Fibroblast of skin of scalp (primary cell): ENCODE measurements at places on chromosomes 12 and 14.
A peak's percentile ranks its signal among the peaks of the same experiment; 100 is the strongest.

GRCh38 chr12:58481811-58482210 is 438.5 kb downstream of the LRIG3 start:
- no peak for DNase-seq

- DNase-seq: no peak
These were observed 45.0 kb upstream of the AMN1 start for GRCh38 chr12:31773867-31774266.

DNA sequence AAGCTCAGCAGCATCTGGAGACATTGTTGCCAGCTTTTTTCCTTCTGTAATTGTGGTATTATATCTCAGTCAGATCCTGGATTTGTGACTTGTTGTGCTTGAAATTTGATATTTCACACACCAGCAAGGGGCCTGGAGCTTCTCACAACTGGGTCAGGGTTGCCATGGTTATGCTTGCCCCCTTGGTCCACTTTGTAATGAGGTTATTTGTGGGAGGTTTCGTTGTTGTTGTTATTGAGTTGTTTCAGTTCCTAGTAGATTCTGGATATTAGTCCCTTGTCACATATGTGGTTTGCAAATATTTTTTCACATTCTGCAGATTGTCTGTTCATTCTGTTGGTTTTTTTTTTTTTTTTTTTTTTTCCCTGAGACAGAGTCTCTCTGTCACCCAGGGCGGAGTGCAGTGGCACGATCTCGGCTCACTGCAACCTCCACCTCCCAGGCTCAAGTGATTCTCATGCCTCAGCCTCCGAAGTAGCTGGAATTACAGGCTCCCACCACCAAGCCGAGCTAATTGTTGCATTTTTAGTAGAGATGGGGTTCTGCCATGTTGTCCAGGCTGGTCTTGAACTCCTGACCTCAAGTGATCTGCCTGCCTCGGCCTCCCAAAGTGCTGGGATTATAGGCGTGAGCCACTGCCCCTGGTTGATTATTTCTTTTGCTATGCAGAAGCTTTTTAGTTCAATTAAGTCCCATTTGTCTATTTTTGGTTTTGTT is 80.6 kb upstream of the ETV6 start:
- peak; percentile 38 for DNase-seq

DNA sequence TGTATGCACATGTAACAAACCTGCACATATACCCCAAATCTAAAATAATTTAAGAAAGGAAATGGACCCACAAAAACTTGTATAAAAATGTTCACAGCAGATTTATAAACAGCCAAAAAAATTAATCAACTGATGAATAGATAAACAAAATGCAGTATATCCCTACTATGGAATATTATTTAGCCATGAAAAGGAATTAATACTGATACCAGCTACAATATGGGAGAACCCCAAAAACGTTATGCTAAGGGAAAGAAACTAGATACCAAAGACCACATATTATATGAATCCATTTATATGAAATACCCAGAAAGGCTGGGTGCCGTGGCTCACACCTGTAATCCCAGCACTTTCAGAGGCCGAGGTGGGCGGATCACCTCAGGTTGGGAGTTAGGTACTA is 20.9 kb downstream of the DUSP16 start:
- no peak for DNase-seq

- DNase-seq: no peak
These were observed 51.9 kb downstream of the TESPA1 start for GRCh38 chr12:54932691-54933090.

GRCh38 chr12:49972129-49972528 is 618 bp upstream of the AQP6 start:
- no peak for DNase-seq

GRCh38 chr12:69065775-69066174 is 132.8 kb upstream of the CPM start:
- DNase-seq: no peak

DNA sequence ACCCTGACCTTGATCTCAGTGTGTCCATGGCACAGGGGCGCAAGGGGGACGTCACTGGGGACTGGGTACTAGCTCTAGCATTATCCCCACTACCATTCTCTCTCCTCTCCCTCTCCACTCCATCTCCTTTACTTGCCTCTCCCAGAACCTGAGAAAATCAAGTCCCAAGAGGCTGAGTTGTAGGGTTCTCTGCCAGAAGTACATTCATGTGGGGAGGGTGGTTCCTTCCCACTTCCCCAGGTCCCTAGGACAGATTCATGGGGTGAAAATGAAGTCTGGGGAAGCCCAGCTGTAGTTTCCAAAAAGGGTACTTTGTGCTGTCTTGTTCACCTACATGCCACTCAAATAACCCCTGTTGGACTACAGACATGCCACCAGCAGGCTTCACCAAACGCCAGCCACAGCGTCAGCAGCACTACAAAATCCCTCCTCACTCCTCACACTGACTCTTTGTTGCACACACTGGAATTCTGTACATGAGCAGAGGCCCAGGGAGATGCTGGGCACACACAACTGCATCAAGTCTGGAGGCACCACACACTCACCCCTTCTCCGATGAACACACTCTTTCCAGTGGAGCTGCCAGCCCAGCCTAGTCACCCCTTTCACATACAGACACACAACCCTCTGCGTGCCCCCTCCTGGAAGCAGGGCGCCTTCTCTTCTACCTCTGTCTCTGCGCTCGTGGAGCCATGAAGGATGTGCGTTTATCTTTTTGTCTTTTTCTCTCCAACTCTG is 6.9 kb downstream of the RARG start:
- no peak for DNase-seq

DNA sequence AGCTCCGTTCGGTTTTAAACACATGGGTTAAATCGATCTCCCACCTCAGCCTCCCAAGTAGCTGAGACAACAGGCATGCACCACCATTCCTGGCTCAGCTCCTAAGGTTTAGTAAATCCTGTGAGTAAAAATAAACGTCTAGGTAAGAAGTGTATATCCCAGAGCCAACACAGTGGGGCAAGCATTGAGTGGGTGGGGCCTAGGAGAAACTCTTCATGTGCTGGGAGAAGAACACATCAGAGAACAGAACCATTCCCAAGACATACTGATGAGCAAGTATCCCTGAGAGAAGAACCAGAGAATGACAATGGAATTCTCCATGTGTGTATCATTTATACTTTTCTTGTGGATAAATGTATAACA is 86.3 kb downstream of the SEC23A start:
- DNase-seq: no peak

DNA sequence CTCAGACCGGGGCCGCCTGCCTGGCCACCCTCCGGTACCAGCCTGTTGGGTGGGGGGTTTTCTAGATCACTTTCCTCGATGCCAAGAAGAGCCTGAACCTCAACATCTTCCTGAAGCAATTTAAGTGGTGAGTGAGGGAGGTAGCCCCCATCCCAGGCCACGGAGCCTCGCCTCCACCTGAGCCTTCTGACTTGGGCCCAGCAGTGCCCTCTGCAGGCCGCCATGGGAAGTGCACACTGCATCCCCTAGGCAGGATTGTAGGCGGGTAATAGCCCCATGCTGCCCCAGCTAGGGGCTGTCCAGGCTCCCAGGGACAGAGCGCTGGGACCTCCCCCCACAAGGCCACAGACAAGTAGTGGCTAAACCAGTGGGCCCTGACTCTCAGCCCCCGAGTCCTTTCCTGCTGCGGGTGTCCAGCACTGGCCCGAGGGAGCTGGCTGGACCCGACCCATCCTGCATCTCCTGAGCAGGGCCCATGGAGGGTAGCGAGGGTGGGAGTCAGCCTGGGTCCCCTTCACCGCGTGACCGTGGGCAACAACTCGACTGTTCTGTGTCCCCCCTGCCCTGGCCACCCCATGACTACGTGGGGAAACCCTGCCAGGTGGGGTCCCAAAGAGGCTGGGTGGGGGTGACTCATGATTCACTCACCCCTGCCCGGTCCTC is 15.3 kb upstream of the ADSS1 start:
- DNase-seq: peak; percentile 58

- DNase-seq: no peak
These were observed 10.0 kb upstream of the SLC7A8 start for GRCh38 chr14:23193432-23193831.

DNA sequence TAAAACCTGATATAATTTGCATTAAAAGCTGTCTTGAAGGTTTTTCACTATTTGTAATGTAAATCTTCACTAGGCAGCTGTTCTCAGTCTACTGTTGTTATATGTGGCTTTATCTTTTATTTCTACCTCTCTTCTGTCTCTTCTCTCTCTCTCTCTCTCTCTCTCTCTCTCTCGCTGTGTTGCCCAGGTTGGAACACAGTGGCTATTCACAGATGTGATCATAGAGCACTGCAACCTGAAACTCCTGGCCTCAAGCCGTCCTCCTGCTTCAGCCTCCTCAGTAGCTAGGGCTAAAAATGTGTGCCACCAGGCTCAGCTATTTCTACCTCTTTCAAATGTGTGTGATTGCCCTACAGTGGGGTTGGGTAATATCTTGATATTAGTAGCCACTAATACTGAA is 21.1 kb downstream of the FUT8 start:
- no peak for DNase-seq

- DNase-seq: no peak
These were observed 170.0 kb upstream of the DAAM1 start for GRCh38 chr14:59018460-59018859.

DNA sequence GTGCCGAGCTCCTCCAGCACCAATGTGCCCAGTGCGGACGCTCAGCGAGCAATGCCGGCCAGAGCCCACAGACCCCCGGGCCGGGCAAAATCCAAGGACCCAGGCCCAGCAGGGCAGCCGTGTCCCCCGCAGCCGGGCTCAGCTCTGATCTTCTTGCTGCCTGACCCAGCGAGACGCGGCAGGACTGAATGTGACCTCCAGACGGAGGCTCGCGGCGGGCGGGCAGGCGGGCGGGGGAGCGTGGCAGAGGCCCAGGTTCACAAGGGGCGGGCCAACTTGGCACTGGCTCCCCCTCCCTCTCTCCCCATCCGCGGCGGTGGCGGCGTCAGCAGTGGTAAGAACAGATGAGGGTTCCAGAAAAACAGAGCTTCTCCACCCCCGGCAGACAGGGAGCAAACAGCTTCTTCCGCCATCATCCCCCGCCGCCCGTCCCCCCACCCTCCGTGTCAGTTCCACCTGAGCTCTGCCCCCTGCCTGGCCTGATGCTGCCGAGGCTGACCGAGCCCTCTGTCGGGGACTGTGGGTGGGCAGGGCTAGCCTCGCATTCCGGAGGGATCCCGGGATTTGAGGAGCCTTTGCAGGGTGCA is 94.3 kb downstream of the RFLNA start:
- peak; percentile 86 for DNase-seq

- DNase-seq: no peak
These were observed 21.8 kb downstream of the PLXNC1 start for GRCh38 chr12:94169966-94170689.

DNA sequence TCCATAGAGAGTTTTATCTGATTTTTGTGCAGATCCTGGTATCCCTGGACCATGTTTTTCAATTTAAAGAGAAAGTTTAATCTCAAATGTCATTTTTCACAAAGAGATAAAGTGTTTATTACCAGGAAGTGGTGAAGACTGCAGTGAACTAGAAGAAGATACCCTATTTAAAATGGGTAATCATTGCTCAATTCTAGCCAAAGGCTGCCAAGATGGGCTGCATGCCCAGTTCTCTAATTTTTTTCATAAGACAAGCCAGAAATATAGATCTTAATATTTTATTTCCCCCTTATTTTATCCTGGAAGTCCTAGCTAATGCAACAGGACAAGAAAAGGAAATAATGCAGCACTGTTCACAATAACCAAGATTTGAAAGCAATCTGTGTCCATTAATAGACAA is 343.5 kb downstream of the PCNX1 start:
- no peak for DNase-seq

GRCh38 chr12:85405262-85405661 is 125.2 kb downstream of the ALX1 start:
- DNase-seq: peak; percentile 4

GRCh38 chr12:131803961-131804521 is 24.2 kb upstream of the MMP17 start:
- peak; percentile 65 for DNase-seq

- no peak for DNase-seq
These were observed 150.5 kb downstream of the CRADD start for GRCh38 chr12:93827669-93828068.

- no peak for DNase-seq
These were observed 798 bp downstream of the CLEC2B start for GRCh38 chr12:9868311-9868801.

- peak; percentile 9 for DNase-seq
These were observed 32.2 kb downstream of the MIA2 start for GRCh38 chr14:39265806-39266524.

DNA sequence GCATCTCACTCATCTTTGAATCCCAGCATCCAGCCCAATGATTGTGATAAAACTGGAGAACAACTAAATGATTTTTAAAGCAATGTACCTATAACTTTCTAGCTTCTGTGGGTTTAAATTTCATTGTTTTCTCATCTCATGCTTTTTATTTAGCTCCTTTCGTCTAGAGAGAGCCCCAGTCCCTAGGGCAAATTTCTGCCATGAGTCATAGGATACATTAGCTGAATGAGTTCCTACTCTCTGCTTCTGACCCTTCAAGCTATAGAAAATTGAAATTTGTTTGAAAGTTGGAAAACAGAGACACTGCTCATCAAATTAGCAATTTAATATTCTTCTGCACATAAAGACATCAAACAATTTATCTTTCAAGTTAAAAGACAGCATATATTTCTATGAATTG is 113.9 kb downstream of the KIF21A start:
- DNase-seq: peak; percentile 39

- no peak for DNase-seq
These were observed 32.0 kb downstream of the RFLNA start for GRCh38 chr12:124326871-124327270.

DNA sequence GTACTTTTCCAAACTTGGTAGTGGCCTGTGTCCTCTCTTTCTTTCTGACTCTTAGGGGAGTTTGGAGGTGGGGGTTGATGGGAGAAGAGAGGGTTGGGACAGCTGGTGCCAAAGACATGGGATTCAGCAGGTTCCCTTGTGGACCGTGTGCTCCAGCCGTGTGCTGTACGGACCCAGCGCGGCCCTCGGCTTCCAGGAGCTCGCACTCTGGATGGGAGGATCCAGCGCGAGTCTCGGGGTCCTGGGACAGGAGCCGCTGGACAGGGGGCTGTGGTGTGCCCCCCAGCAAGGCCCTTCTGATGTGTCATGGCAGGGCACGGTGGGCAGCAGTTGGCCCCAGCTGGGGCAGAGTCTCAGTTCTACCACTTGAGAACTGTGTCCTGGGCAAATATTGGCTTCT is 45.0 kb upstream of the TSPAN9 start:
- no peak for DNase-seq

- no peak for DNase-seq
These were observed 26.9 kb downstream of the TBX3 start for GRCh38 chr12:114656906-114657596.

- no peak for DNase-seq
These were observed 215.1 kb downstream of the LRRK2 start for GRCh38 chr12:40439771-40440492.

GRCh38 chr14:89461256-89461655 is 44.2 kb upstream of the FOXN3 start:
- DNase-seq: no peak

- DNase-seq: peak; percentile 71
These were observed 27.3 kb upstream of the CHPT1 start for GRCh38 chr12:101670007-101670671.

- no peak for DNase-seq
These were observed 107.9 kb upstream of the PLEKHA5 start for GRCh38 chr12:19021646-19022045.
